Vagina (tissue), 2 donors: ENCODE measurements at places on chromosomes 3 and 15. TPM values are rescaled to one million over a fixed set of nuclear protein-coding genes. Genes with fewer than 3 reads are reported as not detected.

The ANXA2 gene
- 1,230 TPM for total RNA-seq

The MNS1 gene
- total RNA-seq: 2.9 TPM

The CEP70 gene
- 31.7 TPM for total RNA-seq

The FBXW12 gene
- not detected for total RNA-seq

The GOLGA6A gene
- total RNA-seq: 0.25 TPM

The XCR1 gene
- total RNA-seq: not detected

The SLC28A1 gene
- not detected for total RNA-seq

The HHATL gene
- total RNA-seq: not detected

DNA sequence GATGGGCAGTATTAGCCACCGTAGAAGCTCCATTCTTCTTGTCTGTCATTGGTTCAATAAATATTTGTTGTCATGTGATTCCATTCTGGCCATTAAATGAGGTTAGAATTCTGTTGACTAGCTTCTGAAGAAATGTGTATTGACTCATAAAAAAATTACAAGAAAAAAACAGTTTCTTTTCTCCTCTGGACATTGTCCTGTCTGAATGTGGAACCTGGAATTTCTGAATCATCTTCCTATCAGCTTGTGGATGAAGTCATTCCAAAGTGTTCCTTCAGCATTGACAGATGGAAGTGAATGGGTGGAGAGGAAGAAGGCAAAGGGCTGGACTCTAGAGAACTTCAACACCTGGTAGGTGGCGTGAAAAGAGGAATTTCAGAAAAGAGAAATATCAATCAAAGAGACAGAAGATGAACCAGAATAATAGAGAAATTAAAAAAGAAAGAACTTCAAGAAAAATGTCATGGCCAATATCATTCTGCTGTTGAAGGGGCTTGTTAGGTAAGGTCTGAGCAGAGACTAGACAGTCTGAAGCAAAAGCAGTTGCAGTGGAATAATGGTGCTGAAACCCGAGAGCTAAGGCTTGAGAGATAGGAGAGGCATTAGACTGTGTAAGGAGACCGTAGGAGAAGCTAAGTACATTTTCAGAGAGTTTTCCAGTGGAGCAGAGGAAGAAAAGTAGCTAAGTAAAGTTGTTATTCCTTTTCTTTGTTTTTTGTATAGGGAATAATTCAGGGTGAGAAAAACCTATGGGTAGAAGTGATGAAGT lies 806.6 kb downstream of the SQOR start:
- DNase-seq: no peak
- no peaks in the 10 kb centered on the region for H3K36me3 ChIP-seq
- H3K4me3 ChIP-seq: no peak overlapping the region
- no peaks in the 10 kb centered on the region for H3K27me3 ChIP-seq
- H3K27ac ChIP-seq: no peak overlapping the region

DNA sequence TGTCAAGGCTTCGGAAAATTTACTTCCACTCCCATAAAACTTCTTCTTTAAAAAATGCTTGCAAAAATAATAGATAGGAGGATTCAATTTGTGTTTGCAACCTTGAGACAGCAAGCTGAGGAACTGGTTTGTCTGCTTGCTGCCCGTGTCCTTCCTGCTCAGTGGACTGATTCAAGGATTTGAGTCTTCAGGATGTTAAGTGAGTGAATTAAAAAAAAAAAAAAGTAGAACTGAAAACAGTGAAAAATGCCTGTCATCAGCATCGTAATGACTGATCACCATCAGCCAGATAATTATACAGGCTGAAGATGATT lies 453.7 kb downstream of the FGF12 start:
- no peaks in the 10 kb centered on the region for H3K4me1 ChIP-seq
- no peak overlapping the region for H3K27ac ChIP-seq
- no peak overlapping the region for H3K4me3 ChIP-seq
- DNase-seq: no peak

DNA sequence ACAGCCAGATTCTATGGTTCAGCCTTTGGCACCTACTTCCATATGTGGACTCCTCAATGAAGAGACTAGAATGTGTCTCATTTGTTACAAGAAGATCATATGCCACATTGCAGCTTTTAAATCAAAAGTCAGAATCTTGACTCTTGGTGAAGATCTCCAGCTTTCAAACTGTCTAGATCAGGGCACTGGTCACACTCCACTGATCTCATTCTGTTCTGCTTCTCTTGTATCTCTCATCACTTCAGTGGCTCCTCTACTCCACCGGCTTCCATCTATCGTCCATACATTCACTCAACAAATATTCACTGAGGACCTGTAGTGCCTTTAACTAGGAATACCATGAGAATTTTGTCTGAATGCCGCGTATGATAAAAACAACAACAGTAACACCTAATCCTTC lies 203.3 kb upstream of the LPP start:
- no peaks in the 10 kb centered on the region for H3K27me3 ChIP-seq
- H3K4me3 ChIP-seq: no peak overlapping the region
- H3K27ac ChIP-seq: no peak overlapping the region

GRCh38 chr3:174859114-174859735 lies at the start of gene NAALADL2:
NAALADL2 (plus strand) TSS chr3:174859334.
- H3K27ac ChIP-seq: no peak within 1 kb of the TSS
- no peaks in the 10 kb centered on the region for H3K36me3 ChIP-seq
- no peak for DNase-seq
- H3K4me3 ChIP-seq: no peak within 1 kb of the TSS
- no peaks in the 10 kb centered on the region for H3K27me3 ChIP-seq
- peaks cover 10% of the 10 kb centered on the region for H3K4me1 ChIP-seq

DNA sequence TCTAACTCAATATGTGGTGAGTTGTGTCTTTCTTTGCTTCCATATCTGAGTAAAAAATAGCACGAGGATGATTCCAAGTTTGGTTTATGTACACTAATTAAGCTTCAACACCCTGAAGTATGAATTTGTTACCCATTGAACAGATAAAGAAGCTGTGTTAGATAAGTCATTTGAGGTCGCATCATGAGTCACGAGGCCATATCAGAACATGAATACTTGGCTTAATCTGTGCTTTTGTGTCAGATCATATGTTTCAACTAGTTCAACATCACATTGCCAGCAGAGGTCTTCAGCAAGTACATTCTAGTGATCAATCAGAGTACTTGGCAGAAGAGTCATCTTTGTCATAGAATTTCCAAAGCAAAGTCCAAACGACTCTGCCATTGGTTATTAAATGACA lies 26.3 kb upstream of the MITF start:
- H3K27me3 ChIP-seq: no peaks in the 10 kb centered on the region
- H3K4me3 ChIP-seq: no peak overlapping the region
- H3K4me1 ChIP-seq: no peaks in the 10 kb centered on the region

- no peaks in the 10 kb centered on the region for H3K4me1 ChIP-seq
- H3K36me3 ChIP-seq: no peaks in the 10 kb centered on the region
- no peak for DNase-seq
- H3K4me3 ChIP-seq: no peak overlapping the region
- H3K27me3 ChIP-seq: no peaks in the 10 kb centered on the region
Observed at GRCh38 chr3:187685948-187686347, 15.8 kb upstream of the SST start.

GRCh38 chr15:20356911-20357480 lies 184.6 kb downstream of the GOLGA6L6 start:
- no peaks in the 10 kb centered on the region for H3K27me3 ChIP-seq
- no peak overlapping the region for H3K27ac ChIP-seq
- DNase-seq: peak; percentile 87
- no peak overlapping the region for H3K4me3 ChIP-seq
- H3K4me1 ChIP-seq: no peaks in the 10 kb centered on the region

- peaks cover 28% of the 10 kb centered on the region for H3K4me1 ChIP-seq
- no peak overlapping the region for H3K4me3 ChIP-seq
- H3K36me3 ChIP-seq: no peaks in the 10 kb centered on the region
- no peak for DNase-seq
- peaks cover 21% of the 10 kb centered on the region for H3K27me3 ChIP-seq
Observed at GRCh38 chr3:27728195-27729087, 6.3 kb upstream of the EOMES start.

DNA sequence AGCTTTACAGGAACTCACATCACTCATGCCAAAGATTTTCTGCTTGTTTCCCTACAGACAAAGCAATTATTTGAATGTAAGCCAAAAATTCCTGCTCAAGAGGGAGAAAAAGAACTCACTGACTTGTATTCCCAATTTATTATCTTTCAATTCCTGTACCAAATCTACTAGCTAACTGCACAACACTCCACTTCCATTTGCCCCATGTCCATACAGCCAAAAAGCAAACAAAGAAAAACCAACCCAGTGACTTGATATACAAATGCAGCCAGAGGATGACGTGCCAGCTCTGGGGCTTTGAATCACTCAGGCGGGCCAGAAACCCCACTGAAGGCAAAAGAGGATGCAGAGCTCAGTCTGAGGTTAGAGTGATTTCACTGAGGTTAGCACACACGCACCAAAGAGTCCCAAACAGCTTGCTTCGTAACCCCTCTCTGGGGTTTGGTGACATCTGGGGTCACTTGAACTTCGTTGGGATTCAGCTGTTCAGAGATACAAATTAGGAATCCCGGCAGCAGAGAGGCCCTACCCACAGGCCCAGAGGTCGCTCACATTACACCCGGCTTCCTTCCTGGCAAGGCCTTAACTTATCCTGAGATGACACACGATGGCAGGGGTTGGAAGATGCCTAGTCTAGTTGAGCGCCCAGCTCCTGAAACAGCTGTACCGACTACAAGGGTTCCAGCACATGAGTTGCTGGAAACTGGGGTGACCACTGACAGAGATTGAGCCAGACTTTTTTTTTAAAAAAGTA lies 1.6 kb downstream of the RFTN1 start:
- H3K36me3 ChIP-seq: no peaks in the 10 kb centered on the region
- peak overlapping the region; percentile 88 for H3K4me3 ChIP-seq
- peak overlapping the region; percentile 77 for H3K27ac ChIP-seq
- peaks cover 36% of the 10 kb centered on the region for H3K4me1 ChIP-seq
- no peak for DNase-seq

DNA sequence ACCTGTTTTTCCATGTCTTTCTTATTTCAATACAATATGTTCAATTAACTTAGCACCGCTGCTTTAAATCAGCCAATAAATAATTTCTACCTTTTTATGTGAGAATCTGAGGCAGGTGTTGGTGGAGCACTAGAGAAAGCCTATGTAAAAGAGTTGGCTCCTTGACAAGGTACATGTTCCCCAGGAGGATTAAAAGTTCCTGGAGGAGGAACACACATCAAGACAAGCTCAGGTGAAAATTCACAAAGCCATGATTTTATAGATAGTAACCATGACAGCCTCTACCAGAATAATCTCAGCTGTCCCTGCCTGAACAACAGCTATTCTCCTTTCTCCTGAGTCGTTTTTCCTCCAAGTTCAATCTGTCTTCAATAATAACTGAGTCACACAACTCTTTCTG lies 3.4 kb upstream of the ZBED2 start:
- no peaks in the 10 kb centered on the region for H3K36me3 ChIP-seq
- H3K4me1 ChIP-seq: no peaks in the 10 kb centered on the region
- no peak overlapping the region for H3K4me3 ChIP-seq
- DNase-seq: no peak
- H3K27ac ChIP-seq: no peak overlapping the region

DNA sequence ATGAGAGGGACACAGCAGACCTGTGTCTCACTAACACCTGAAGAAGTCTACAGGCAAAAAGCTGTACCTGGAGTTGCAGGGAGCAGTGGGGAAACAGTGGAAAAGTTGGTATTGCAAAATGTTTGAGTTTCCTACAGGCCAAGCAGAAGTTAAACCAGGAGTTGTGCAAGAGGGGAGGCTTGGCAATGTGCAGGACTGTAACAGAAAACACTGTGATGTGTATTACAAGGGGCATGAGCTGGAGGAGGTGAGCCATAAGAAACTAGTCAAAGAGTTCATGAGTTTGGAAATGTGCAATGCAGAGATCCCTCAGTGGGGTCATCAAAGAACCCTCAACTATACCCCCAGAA lies 47.1 kb upstream of the SERPINI2 start:
- no peaks in the 10 kb centered on the region for H3K27me3 ChIP-seq
- no peak overlapping the region for H3K4me3 ChIP-seq
- no peak overlapping the region for H3K27ac ChIP-seq
- no peaks in the 10 kb centered on the region for H3K4me1 ChIP-seq
- no peaks in the 10 kb centered on the region for H3K36me3 ChIP-seq

DNA sequence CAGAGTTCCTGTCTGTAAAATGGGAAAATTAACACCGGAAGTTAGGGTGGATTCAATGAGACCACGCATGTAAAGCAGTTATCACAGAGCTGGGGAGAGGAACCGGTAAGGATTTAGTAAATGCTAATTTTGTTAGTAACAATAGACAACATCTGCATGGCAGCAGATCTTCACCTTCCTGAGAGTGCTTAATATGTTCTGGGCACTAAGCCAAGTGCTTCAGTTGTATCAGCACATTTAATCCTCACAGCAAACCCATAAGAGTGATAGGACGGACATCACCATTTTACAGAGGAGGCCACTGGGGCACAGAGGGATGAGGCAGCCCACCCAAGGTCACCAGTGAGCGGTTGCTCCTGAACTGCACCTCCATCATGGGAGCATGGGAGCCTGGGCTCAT lies 189.4 kb downstream of the WNT5A start:
- H3K4me1 ChIP-seq: no peaks in the 10 kb centered on the region
- H3K27me3 ChIP-seq: no peaks in the 10 kb centered on the region
- no peak overlapping the region for H3K4me3 ChIP-seq
- H3K27ac ChIP-seq: no peak overlapping the region
- no peaks in the 10 kb centered on the region for H3K36me3 ChIP-seq
- DNase-seq: no peak

GRCh38 chr3:77179762-77180161 lies 139.9 kb downstream of the ROBO2 start:
- no peak for DNase-seq
- no peak overlapping the region for H3K4me3 ChIP-seq
- H3K4me1 ChIP-seq: no peaks in the 10 kb centered on the region
- H3K27me3 ChIP-seq: no peaks in the 10 kb centered on the region

DNA sequence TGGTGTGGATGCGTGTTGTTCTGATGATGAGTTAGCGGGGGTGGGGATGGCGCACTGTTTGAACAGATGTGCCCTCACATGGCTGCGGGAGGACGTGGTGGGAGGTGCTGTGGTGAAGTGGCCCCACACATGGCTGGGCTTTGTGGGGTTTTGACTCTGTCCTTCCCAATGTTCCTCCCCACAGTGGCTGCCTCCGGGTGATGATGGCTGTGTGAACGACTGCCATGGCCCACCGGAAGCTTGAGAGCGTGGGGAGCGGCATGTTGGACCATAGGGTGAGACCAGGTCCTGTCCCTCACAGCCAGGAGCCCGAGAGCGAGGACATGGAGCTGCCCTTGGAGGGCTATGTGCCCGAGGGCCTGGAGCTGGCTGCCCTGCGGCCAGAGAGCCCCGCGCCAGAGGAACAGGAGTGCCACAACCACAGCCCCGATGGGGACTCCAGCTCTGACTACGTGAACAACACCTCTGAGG lies 167.9 kb downstream of the APBA2 start:
- no peaks in the 10 kb centered on the region for H3K4me1 ChIP-seq
- no peak for DNase-seq
- no peaks in the 10 kb centered on the region for H3K36me3 ChIP-seq
- no peaks in the 10 kb centered on the region for H3K27me3 ChIP-seq
- no peak overlapping the region for H3K4me3 ChIP-seq
- H3K27ac ChIP-seq: no peak overlapping the region

GRCh38 chr3:52140769-52141168 lies 13.5 kb downstream of the POC1A start:
- no peaks in the 10 kb centered on the region for H3K27me3 ChIP-seq
- H3K4me3 ChIP-seq: no peak overlapping the region
- H3K27ac ChIP-seq: no peak overlapping the region
- no peaks in the 10 kb centered on the region for H3K36me3 ChIP-seq
- H3K4me1 ChIP-seq: peaks cover 8% of the 10 kb centered on the region
